ENCODE measurements at places on chromosomes 1 and 21.

DNA sequence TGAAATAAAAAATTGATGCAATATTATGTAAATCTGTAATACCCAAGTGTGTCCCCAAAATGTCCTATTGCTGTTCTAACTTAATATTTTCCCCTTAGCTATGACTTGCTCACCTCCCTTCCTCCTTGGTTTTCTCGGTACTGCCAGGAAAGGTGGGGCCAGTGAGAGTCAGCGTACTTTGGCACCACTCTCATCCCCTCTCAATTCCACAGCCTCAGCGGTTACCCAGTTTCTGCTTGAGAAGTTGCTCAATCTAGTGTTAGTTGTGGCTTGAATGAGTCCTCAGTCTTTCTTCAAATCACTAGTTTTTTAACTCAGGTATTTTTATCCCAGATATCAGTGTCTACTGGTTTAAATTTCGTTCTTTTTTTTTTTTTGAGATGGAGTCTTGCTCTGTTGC lies 32.3 kb downstream of the BCAS2 start:
- no peak for DNase-seq

GRCh38 chr1:241627453-241628259 lies 12.5 kb downstream of the CHML start:
- no peak for DNase-seq

- DNase-seq, result no peak
These were observed 75.0 kb downstream of the CLIC6 start for GRCh38 chr21:34743831-34744230.

- no peak for DNase-seq
These were observed 4.4 kb upstream of the OSBPL9 start for GRCh38 chr1:51612447-51612961.

GRCh38 chr1:77742011-77742555 lies 17.6 kb downstream of the USP33 start:
- no peak for DNase-seq

DNA sequence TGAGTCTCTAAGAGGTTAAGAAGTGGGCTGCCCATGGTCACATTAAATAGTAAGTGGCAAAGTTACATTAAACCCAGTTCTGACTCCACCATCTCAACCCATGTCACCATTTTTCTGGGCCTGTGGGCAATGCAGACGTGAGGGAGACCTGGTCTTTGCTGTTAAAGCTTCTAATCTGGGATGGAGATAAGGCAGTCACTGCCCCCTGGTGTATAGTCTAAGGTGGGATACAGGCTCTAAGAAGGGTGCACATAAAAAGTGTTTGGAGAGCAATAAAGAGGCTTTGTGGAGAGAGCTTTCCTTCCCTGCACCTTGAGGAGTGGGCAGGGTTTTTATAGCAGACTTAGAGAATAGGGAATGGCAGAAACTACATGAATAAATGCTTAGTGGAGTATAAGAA lies 141.3 kb downstream of the ROR1 start:
- no peak for DNase-seq

- DNase-seq, result peak; percentile 77
These were observed 39.7 kb downstream of the PALMD start for GRCh38 chr1:99685516-99686180.

DNA sequence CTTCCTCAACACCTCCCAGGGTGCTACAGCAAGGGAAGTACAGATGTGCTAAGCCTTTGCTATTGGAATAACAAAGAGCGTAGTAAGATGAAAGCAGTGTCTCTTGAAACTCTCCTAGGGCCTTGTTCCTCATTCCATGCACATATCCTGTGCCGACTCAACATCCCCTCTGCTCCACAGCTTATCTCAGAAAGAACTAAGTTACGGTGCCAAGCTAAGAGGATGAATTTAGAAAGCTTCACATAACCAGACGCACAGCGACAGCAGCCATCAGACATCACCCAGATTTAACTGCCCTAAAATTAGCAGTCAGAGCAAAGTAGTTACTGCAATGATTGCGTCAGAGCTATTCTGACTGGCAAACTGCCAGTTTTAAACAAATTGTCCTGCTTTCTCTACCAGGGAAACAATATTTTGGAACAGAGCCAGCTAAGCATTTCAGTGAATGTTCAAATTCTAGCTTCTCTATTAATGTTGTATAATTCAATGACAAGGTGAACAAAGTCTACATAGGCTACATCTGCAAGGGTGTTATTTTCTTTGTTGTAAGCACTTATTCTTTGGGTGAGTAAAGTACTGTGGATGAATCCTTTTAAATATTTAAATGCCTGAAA lies 9.5 kb downstream of the SIPA1L2 start:
- no peak for DNase-seq

DNA sequence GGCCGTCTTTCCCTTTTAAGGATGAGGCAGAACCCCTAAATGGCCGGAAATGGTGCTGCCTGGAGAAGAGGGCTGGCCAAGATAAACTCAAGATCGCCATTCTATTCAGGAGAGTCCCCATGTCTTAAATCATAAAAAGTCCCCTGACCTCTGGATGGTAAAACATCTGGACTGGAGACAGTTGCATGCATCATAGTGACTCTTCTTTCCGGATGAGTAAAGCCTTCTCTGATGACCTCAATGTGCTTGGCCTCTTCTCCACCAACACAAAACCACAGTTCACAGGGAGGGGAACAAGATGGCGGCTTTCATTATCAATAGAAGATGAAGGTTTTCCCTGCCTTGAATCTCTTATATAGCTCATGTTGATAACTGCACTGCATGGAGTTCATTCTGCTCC lies 27.5 kb upstream of the H6PD start:
- DNase-seq, result no peak

DNA sequence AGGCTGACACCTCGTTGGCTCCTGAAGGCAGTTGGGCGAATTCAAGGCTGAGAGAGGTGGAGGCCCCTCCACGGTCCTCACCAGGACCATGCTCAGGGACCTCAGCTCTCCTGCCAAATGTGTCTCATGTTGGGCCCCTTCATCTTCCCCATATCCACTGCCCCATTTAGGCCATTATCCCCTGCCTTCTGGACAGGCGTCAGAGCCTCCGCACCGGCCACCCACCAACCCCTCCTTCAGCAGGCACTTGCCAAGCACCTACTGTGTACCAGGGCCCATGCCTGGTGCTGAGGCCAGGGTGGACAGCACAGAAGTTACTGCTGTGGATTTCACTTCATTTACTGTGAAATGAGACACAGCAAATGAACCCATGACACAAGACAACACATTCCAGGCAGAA lies 325.8 kb downstream of the MATN1 start:
- no peak for DNase-seq

Measured in retina (tissue), 1 donor.